ENCODE measurements at places on chromosomes 11 and 22.

- no peak for DNase-seq
These were observed 9.7 kb downstream of the ZMAT5 start for GRCh38 chr22:29757096-29757495.

DNA sequence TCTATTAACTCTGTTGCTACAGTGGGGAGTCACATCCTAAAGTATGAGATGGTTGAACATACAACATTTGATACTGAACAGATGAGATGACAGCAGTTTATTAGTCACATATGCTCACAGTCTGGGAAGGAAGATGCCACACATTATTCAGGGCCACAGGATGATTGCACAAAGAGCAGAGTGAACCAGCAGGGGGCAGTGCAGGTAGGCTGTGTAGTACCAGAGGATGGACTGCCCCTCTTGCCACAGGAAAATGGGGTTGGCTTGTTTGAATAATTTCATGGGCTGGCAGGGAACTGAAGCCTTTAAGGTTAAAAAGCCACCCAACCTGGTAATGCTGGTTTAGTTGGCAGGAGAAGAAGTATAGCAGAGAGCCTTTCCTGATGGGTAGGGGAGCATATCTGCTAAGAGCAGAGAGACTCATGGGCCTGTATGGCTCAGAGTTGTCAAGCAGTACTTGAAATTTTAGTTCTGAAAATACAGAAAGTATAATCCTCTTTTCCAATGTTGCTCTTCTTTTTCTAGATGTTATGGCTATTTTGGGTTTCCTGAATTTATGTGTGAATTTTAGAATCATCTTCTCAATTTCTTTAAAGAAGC lies 180.4 kb upstream of the B3GAT1 start:
- DNase-seq, result peak; percentile 36

GRCh38 chr11:116180806-116181600 lies 591.8 kb downstream of the BUD13 start:
- DNase-seq, result no peak

DNA sequence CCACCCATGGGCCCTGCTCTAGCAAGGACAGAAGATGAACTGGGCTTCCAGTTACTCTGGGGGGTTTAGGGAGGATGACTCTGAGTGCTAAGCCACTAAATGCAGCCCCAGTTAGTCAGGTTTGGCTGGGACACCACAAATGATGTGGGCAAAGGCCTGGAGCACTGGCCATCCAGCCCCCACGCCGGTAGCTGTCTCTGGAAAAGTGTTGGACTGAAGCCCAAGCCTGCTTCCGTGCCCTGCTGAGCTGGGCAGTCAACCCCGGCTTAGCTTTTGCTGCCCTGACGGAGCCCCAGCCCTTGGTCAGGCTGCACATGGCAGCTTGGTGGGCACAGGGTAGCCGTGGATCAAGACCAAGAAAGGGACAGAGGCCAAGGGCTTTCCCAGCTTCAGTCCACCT lies 5.7 kb upstream of the GSTP1 start:
- DNase-seq, result no peak

Data from RPMI8226 (cell line).